ENCODE measurements at places on chromosomes 2 and 18. TPM values are rescaled to one million over a fixed set of nuclear protein-coding genes. Genes with fewer than 3 reads are reported as not detected.

DNA sequence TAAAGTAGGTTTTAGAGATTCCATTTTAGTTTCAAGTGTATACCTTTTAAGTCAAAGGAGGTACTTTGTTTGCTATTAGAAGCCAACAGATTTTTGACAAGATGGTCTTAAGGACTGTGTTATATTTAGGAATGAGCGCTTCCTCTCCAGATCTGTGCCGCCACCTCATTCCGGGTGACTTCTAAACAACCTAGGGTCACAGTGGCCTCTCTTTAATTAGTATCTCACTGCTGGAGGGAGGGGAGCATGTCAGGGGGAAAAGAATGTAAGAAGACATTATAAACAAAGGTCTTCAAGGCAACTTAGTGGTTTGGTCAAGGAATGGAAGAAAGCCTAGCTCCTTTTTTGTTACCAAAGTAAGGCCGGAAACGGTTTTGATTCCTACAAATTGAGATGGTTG is 67.0 kb downstream of the RBMS1 start:
- H3K27ac ChIP-seq = peak overlapping the region; percentile 88
- H3K36me3 ChIP-seq = peaks cover 15% of the 10 kb centered on the region
- H3K27me3 ChIP-seq = no peaks in the 10 kb centered on the region
- peaks cover 62% of the 10 kb centered on the region for H3K4me1 ChIP-seq
- no peak overlapping the region for H3K4me3 ChIP-seq
- DNase-seq = no peak

GRCh38 chr18:62625019-62625418 is 90.3 kb upstream of the PHLPP1 start:
- DNase-seq = peak; percentile 73
- peak overlapping the region; percentile 72 for H3K27ac ChIP-seq
- H3K4me1 ChIP-seq = peaks cover 39% of the 10 kb centered on the region
- H3K36me3 ChIP-seq = no peaks in the 10 kb centered on the region
- H3K27me3 ChIP-seq = no peaks in the 10 kb centered on the region

DNA sequence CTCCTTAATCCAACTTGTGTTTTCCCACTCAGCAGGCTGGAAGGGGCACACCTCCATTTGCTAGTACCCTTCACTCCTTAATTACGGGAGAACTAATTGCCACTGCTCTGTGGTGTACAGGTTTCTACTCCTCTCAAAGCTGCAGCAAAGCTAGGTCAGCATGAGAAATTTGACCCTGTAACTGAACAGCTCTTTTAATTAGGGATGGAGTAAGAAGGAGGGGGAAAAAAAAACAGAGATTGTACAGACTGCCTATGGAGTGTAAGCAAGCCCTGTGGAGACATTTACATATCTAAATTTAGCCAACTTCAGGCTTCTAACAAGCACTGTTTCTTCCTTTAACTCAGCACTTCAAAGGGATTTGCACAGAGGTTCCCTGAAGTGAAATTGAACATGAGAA is 629.7 kb upstream of the SETBP1 start:
- H3K4me1 ChIP-seq = no peaks in the 10 kb centered on the region
- no peak overlapping the region for H3K27ac ChIP-seq

DNA sequence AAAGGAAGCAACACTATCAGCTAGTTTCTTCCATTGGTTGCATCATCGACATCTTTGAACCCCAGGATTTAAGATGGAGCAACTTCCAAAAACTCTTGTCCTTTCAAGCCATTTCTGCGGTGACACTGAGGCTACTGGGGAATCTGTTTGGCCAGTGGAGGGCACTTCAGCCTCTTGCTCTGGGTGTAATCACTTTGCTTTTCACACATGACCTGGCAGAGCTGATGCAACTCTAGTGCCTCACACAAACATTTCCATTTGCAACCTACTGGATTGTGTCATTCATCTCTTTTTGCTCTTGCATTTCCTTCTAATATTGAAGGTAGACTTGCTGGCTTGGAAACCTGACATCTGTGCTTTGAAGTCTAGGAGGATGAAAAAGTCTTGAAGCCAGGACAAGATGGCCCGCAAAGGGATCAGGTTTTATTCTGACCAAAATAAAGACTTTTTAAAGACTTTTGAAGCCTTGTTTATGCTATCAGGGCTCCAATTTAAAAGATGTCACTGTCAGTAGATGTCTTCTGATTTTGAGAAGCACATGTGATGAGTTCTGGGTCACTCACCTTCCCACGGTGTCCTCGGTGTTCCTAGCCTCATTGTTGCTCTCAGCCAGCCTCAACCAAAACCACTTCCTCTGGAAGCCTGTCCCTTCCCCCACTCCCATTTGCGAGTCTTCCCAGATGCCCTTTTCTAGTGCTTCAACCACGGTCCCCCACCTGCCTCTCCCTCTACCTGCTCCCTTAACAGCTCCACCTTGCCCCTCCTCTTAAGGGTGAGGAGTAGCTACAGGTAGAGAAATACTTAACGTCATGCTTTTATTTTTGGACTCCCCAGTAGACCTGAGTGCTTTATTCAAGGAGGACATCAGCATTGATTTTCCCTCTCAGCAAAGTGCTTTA is 69.7 kb upstream of the KCNE4 start:
- H3K4me1 ChIP-seq = peaks cover 9% of the 10 kb centered on the region
- H3K27me3 ChIP-seq = no peaks in the 10 kb centered on the region
- H3K27ac ChIP-seq = peak overlapping the region; percentile 22
- H3K36me3 ChIP-seq = no peaks in the 10 kb centered on the region
- DNase-seq = peak; percentile 92
- H3K4me3 ChIP-seq = no peak overlapping the region

DNA sequence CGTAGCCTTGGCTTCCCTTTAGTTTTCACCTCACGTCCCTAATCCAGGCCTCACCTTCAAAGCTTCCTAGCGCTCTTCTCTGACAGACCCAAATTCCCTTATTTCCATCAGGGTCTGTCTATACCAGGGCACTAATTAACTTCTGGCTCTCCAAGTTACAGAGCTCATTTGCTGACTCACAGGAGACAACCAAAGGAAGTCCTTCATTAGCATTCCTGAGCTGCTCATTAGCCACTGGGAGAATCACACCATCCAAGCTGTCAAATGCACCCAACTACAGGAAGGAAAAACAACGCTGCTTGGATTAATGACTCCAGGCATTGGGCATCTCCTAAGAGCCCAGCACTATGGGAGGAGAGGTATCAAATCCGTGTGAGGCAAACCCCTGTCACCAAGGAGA is 109.8 kb upstream of the ALK start:
- no peak for DNase-seq
- H3K36me3 ChIP-seq = no peaks in the 10 kb centered on the region
- peaks cover 9% of the 10 kb centered on the region for H3K4me1 ChIP-seq
- no peaks in the 10 kb centered on the region for H3K27me3 ChIP-seq
- no peak overlapping the region for H3K4me3 ChIP-seq

DNA sequence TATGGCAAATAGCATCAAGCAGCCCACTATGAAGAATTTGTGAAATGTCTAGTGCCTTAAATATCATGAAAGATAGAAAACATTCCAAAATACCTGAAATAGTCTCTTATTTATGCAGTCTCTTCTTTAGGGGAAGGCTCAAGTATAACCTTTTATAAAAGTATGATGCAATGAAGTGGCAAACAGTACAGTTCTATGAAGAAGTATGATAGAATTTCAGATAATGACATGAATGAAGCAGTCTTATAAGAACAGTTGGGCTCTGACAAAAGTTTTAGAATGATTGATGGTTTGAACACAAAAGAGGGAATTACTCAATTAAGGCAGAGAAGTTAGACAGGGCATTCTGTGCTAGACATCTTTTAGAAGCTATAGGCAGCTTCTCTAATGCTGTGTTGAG is 1791.8 kb upstream of the PIK3C3 start:
- no peak overlapping the region for H3K27ac ChIP-seq
- peaks cover 3% of the 10 kb centered on the region for H3K4me1 ChIP-seq
- H3K27me3 ChIP-seq = no peaks in the 10 kb centered on the region
- no peak overlapping the region for H3K4me3 ChIP-seq

DNA sequence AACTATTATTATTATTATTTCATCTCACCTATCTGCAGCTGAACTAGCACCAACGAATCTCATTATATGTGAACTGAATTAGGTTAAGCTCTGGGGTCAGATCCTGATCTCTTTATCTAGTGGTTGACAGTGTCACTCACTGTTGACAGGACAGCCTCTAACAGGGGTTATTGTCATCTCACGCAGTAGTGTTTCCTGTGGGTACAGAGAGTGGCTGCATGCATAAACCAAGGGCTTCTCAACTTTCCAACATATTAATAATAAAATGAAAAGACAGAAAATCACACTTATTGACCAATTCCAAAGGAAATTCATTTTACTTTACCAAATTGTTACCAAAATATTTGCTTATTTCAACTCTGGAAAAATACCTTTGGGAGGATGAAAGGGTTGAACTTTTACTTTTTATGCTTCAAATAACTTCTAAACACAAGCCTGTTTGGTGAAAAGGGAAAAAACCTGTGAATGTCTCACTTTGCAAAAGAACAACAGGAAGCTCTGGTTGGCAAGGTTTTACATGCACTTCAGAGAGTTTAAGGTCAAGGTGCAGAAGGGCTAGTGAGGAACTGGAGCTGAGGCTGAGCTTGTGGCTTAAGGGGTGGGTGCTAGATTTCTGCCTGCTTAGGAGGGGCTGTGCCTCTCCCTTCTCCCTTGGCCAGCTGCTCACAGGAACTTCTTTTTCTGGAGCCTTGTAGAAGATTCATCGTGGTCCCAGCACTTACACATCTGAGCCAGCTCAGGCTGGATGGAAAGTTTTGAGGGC is 72.6 kb downstream of the CTAGE1 start:
- H3K27ac ChIP-seq = no peak overlapping the region
- no peak overlapping the region for H3K4me3 ChIP-seq
- no peaks in the 10 kb centered on the region for H3K27me3 ChIP-seq
- DNase-seq = no peak

- no peaks in the 10 kb centered on the region for H3K36me3 ChIP-seq
- H3K27ac ChIP-seq = no peak overlapping the region
- peak; percentile 6 for DNase-seq
- H3K27me3 ChIP-seq = no peaks in the 10 kb centered on the region
- peaks cover 17% of the 10 kb centered on the region for H3K4me1 ChIP-seq
These were observed 160.0 kb upstream of the MYO3B start for GRCh38 chr2:170017860-170018532.

DNA sequence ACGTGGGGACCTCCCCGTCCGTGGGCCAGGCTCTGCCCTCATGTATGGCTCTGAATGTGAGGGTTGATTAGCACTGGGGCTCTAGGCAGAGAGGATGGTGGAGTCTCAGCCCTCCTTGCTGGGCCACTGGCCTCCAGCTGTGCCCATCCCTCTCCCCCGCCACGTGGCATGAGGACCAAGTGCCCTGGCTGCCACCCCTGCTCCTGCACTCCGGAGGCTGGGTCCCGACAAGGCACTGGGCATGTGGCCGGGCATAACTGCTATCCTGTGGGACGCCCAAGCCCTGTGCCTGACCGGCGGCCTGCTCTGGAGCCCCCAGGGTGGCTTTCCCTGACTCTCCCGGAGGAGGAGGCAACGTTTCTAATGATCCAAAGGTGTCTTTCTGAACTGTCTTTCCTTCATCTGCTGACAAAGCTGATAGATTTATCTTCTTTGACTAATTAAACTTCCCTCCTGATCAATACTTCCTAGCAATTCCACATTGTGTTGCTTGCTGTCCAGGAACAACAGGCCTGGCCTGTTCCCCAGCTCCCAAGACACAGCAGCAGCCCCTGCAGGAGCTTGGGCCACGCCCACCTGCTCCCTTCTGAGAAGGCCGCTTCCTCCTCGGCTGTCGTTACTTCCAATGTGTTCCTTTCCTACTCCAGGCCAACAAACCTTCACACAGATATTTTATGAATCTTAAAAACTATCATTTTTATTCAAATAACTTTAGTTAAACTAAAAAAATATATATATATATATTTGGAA is 132.0 kb downstream of the SNTG2 start:
- H3K27me3 ChIP-seq = peaks cover 4% of the 10 kb centered on the region
- no peak overlapping the region for H3K4me3 ChIP-seq
- H3K36me3 ChIP-seq = no peaks in the 10 kb centered on the region
- H3K4me1 ChIP-seq = 0 out of 2 replicates have a peak, but pooled peaks cover 4% of the 10 kb centered on the region
- H3K27ac ChIP-seq = no peak overlapping the region

- no peaks in the 10 kb centered on the region for H3K27me3 ChIP-seq
- peak; percentile 71 for DNase-seq
- peaks cover 16% of the 10 kb centered on the region for H3K4me1 ChIP-seq
These were observed 203.4 kb upstream of the RND3 start for GRCh38 chr2:150690870-150691269.

GRCh38 chr2:73970141-73970803 is 14.4 kb upstream of the TET3 start:
- no peak overlapping the region for H3K4me3 ChIP-seq
- H3K27ac ChIP-seq = no peak overlapping the region
- H3K27me3 ChIP-seq = no peaks in the 10 kb centered on the region
- H3K4me1 ChIP-seq = peaks cover 11% of the 10 kb centered on the region
- DNase-seq = no peak

- no peak for DNase-seq
- H3K36me3 ChIP-seq = no peaks in the 10 kb centered on the region
- no peak overlapping the region for H3K4me3 ChIP-seq
- H3K4me1 ChIP-seq = no peaks in the 10 kb centered on the region
These were observed 197.4 kb upstream of the NCKAP5 start for GRCh38 chr2:133765658-133766057.

DNA sequence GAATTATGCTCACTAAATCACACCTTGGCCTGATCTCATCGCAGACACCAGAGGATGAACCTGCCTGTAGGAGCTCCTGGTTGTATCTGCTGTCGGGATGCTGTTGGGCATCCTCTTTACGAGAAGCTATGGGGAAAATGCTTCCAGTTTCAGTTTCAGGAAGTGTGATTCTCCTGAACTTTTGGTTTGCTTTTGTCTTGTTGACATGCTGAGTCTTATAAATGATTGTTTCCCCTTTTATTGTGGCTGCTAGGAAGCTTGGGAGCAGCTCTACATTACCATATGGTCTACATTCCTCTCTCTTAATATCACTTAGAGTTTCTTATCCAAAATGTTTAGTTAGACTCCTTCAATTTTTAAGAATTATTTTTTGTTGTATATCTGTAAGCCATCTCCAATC is 227.5 kb downstream of the MTX2 start:
- H3K4me1 ChIP-seq = peaks cover 36% of the 10 kb centered on the region
- DNase-seq = peak; percentile 37
- peak overlapping the region; percentile 43 for H3K4me3 ChIP-seq
- H3K27ac ChIP-seq = no peak overlapping the region
- no peaks in the 10 kb centered on the region for H3K27me3 ChIP-seq
- no peaks in the 10 kb centered on the region for H3K36me3 ChIP-seq

Gene MYO3B
- total RNA-seq = 0.11 TPM

Gene LRRTM4
- total RNA-seq = not detected

Gene STPG4
- total RNA-seq = not detected

Gene SPC25
- total RNA-seq = 3.7 TPM

Gene SOX11
- under 0.01 TPM for total RNA-seq

Gene KLHL41
- 0.11 TPM for total RNA-seq

Measured in GM23248 (cell line).